ENCODE measurements at places on chromosomes 12 and 14. TPM values are rescaled to one million over a fixed set of nuclear protein-coding genes. Genes with fewer than 3 reads are reported as not detected.

GRCh38 chr14:22555384-22556011, 33.5 kb downstream of the DAD1 start:
- DNase-seq, result no peak

- peak; percentile 86 for DNase-seq
Observed at GRCh38 chr12:6092784-6093722, 31.4 kb downstream of the VWF start.

DNA sequence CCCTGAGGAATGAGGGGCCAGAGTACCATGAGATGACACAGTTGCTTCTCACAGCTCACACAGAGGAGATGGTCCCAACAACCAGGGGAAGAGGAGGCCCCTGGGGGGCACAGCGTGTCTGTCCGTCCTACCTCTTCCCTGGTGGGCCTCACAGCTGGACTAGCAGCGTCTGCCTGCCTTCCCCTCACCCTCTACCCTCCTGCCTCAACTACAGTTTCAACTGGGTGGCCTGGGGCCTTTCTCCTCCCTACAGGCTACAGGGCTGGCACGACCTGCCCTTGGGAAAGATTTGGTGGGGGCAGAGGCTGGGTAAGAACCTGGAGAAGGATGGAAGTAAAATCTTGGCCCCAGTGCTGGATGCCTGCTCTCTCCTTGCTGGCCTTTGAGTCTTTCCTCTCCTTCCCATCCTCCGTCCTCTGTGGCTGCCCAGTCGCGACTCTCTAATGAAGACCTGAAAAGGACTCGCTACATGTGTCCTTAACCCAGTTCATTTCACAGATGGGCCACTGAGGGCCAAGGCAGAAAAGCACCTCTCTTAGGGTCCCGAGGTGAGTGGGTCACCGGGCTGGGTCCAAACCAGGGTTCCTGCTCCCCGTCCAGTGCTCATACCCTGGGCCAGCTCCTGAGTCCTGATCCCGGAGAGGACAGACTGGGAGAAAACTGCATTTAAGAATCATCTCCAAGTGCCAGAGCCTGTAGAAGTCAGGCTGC, 232.5 kb downstream of the BCL11B start:
- no peak for DNase-seq

Gene AP1G2
- 4.0 TPM for total RNA-seq

GRCh38 chr12:123479442-123480180, 21.7 kb downstream of the SNRNP35 start:
- DNase-seq, result no peak

DNA sequence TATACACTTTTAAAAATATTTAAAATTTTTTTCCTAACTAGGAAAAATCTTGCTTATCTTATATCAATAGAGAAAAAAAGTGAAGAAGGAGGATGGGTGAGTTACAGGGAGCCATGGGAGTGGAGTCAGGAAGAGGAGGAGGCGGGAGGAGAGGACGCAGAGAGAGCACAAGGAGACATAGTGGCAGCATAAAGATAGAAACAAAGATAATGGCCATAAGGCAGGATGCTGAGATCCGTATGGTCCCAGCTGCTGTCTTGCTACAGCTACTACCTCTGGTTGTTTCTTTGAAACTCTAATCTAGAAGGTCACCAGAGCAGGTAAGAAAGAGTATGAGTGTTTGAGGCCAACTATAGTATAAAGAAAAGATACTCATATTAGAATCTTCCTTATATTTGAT, 2.6 kb upstream of the SOX5 start:
- no peak for DNase-seq

DNA sequence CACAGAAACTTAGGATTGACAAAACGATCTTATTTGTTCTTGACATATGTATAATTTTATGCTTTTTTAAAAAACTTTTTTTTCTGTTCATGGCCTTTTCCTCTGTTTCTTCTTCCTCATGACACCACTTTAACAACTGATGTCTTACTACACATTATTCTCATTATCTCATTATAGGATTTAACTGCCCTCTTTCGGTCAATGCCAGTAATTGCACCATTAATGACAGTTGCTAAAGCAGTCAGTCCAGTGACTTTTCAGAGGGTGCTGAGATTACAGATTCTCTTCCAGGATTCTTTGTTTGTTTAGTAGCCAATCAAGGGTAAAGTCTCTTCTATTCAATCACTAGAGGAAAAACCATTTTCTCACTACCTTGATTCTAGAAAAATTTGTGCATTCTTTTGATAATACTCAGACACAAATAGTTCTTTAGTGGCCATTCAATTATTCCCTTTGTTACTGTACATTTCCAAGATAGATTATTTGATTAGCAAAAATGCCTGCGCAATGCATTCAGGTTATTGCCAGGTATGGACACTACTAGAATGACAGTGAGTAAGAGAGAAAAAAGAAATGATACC, 50.1 kb downstream of the KLRG1 start:
- DNase-seq, result peak; percentile 60

- DNase-seq, result no peak
Observed at GRCh38 chr14:66717561-66718140, 209.7 kb downstream of the GPHN start.

GRCh38 chr14:53002576-53002975, 51.7 kb upstream of the FERMT2 start:
- no peak for DNase-seq

- peak; percentile 87 for DNase-seq
Observed at GRCh38 chr12:88993651-88994050, 358.6 kb downstream of the DUSP6 start.

DNA sequence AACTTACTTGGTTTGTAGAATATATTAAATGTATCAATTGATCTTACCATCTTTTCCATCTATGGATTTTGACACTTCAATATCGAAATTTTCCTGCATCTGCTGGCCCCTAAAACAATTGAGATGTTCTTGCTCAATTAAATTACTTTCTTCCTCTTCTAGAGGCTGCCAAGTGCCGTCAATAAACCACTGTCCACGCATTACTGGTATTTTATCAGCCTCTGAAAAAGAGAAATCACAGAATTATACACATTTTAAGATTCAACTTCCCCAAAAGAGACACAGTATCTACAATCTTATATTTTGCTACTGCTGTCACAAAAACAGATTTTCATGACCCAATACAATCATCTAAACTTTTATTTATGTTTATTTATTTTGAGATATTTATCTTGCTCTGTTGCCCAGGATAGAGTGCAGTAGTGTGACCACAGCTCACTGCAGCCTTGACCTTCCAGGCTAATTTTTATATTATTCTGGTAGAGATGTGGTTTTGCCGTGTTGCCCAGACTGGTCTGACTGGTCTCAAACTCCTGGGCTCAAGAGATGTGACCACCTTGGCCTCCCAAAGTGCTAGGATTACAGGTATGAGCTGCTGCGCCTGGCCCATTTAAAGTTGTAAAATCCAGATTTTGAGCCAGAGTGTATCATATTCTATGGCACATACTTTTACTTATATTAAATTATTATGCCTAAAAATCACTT, 49.3 kb downstream of the DDHD1 start:
- DNase-seq, result no peak

Gene OAS1
- total RNA-seq, result 7.8 TPM

Gene EMP1
- total RNA-seq, result 244 TPM

Gene PTCSC3
- not detected for total RNA-seq

Gene PPM1H
- total RNA-seq, result 0.98 TPM

Gene CLEC2B
- total RNA-seq, result 16.5 TPM

- DNase-seq, result no peak
Observed at GRCh38 chr14:96320605-96321004, 42.5 kb downstream of the ATG2B start.

DNA sequence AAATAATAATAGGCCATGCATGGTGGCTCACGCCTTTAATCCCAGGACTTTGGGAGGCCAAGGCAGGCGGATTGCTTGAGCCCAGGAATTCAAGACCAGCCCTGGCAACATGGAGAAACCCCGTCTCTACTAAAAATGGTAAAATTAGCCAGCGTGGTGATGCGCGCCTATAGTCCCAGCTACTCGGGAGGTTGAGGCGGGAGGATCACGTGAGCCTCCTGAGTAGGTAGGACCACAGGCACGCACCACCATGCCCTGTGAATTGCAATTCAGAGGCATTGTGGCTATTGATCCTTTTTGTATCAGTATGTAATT, 2.3 kb downstream of the ARHGDIB start:
- no peak for DNase-seq

Gene VASH1
- 4.4 TPM for total RNA-seq

GRCh38 chr12:92695056-92695455, 7.7 kb upstream of the PLEKHG7 start:
- DNase-seq, result no peak

GRCh38 chr12:124720681-124721500, 142.8 kb downstream of the SCARB1 start:
- peak; percentile 87 for DNase-seq

- peak; percentile 77 for DNase-seq
Observed at GRCh38 chr12:53219956-53220693, 11.9 kb downstream of the RARG start.

DNA sequence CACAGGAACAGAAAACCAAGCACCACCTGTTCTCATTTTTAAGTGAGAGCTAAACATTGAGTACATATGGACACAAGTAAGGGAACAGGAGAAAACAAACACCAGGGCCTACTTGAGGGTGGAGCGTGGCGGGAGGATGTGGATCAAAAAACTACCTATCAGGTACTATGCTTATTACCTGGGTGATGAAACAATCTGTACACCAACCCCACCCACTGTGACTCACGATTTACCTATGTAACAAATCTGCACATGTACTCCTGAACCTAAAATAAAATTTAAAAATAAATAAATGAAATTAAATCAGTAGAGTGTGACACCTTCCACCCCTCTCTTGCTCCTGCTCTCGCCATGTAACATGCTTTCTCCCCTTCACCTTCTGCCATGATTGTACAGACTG, 615.5 kb downstream of the RPL10L start:
- no peak for DNase-seq

- peak; percentile 39 for DNase-seq
Observed at GRCh38 chr12:105279460-105280056, 43.6 kb upstream of the APPL2 start.

Gene CCDC197
- total RNA-seq, result not detected

DNA sequence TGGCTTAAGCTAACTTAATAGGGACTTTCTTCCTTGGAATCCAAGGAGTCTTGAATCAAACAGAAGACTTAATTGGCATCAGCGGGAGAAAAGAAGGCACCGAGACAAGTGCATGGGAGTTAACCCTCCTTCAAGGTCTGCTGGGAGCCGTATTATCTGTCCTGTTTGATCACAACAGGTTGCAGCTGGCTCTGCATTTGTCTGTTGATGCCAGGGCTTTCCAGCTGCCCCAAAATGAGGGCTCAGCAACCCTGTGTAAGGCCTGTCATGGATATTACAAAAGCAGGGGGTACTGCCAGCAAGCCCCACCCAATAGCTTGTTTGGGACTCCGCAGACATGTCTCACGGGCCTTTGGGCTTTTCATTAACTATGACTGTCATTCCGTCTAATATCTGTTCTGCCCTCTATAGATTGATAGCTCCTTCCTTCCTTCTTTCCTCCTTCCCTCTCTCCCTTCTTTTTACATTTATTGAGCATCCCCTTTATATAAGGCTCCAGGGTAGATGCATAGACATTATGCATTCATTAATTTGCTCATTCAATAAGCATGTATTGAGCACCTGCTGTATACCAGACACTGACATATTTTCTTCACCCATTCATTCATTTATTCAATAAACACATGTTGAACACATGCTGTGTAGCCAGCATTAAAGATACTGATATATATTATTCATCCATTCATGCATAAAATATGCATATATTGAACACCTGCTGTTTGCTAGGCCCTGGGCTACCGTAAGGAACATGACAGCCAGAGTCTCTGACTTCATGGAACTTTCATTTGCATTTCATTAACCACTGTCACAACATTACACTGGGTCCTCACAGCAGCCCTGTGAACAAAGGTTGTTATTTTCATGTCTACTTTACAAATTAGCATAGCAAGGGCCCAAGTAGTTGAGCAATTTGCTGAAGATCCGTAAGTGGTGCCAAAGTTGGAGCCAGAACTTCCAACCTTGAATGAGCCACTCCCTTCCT, 56.2 kb downstream of the SVOP start:
- no peak for DNase-seq

Gene FSCB
- total RNA-seq, result 1.4 TPM

Gene ITGB7
- 0.54 TPM for total RNA-seq

DNA sequence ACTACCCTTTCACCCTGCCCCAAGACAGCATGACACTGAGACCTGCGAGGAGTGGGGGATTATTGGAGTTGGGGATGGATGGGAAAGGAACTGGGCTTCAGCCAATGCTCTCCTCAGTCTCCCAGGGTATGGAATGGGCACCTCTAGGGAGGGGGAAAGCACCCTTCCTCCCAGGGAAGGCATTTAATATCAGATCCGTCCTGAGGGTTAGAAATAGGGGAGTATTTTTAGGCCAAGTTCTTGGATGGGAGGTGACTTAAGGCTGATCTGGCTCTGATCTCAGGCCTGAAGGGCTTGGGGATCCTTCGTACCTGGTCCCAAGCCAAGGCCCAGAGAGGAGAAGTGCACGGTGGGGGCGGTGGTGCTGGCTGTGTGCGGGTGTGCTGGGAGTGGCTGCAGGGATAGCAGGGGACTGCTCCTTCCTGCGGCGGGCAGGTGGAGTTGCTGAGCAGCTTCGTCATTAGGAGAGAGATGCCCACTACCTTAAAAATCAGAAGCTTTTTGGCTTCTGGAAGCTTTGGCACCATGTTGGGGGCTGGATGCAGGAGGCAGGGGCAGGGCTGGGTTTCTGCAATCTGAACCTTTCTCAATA, 7.0 kb upstream of the CEBPE start:
- no peak for DNase-seq

Gene ASCL1
- not detected for total RNA-seq

- no peak for DNase-seq
Observed at GRCh38 chr14:40368314-40368713, 936.1 kb upstream of the FBXO33 start.

DNA sequence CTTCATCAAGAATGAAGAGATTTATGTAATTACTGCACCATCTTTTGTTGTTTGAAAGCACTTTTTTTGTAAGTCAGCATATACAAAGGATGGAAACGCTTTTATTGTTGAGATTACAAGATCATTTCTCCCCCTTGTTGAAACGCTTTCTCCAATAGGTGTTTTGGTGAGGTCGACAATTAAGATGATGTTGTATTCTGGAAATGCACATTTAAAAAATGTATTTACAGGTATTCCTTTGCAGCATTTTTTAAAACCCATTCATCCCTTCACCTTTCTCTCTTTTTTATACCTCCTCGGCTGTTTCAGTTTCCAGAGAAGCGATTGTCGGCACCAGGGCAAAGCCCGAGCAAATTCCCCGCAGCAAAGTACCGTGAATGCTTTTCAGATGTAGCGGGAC, 499.9 kb downstream of the VRK1 start:
- no peak for DNase-seq

Gene NELL2
- total RNA-seq, result 4.6 TPM

Data from fibroblast of the aortic adventitia (primary cell).